CD4-positive, alpha-beta memory T cell (primary cell): ENCODE measurements at places on chromosomes 11 and 22. TPM values are rescaled to one million over a fixed set of nuclear protein-coding genes. Genes with fewer than 3 reads are reported as not detected.

The SPON1 gene
- total RNA-seq: 58.1 TPM

- DNase-seq: peak; percentile 48
Measured at GRCh38 chr11:65180877-65181568, 705 bp upstream of the CAPN1 start.

GRCh38 chr11:2088746-2089535 lies 50.2 kb downstream of the IGF2 start:
- no peak for DNase-seq

DNA sequence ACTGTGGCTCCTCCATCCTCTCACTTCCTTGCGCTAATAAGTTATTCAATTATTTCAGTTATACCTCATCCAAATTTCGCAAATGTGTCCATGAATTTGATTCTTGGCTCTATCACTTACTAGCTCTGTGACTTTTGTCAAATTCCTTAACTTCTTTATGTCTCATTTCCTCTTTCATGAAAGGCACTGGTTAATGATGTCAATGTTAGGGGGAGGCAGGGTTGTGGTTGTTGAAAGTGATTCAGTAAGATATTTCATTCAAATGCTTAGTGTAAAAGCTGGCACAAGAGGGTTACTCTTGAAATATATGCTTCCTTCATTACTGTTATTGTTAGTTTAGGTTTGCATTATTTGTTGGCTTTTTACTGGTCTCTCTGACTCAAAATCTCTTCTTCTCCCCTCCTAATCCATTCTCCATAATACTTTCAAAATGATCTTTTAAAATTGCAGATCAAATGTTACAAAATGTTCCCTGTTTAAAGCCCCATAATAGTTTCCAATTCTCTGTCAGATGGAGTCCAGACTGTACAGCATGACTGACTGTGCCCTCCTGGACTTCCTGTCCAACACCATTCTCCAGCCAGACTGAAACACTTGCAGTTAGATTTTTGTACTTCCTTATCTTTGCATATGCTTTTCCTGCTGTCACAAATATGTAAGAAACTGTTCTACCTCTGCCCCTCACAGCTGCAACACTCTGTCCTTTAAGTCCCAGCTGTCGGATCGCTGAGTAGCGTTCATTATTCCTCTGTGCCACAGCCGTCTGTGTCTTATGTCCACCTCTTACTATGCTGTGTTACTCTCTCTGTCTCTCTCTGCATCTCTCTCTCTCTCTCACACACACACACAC lies 510.6 kb upstream of the RAG2 start:
- DNase-seq: no peak

DNA sequence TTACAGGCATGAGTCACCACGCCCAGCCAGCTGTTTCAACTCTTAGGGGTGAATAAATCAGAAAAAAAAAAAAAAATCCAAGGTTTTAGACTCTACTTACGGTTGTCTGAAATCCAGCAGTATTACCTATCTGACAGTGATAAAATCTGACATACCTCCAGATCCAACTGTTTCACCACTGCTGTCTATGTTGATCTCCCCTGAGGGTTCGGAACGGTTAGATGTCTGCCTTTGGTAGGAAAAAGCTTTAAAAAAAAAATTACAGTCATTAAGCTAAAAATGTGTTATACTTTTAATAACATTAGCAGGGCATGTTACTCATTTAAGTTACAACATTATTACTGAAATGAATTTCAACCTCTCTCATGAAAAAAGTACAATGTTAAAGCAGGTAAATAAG lies 21.1 kb downstream of the NCAPD3 start:
- no peak for DNase-seq

DNA sequence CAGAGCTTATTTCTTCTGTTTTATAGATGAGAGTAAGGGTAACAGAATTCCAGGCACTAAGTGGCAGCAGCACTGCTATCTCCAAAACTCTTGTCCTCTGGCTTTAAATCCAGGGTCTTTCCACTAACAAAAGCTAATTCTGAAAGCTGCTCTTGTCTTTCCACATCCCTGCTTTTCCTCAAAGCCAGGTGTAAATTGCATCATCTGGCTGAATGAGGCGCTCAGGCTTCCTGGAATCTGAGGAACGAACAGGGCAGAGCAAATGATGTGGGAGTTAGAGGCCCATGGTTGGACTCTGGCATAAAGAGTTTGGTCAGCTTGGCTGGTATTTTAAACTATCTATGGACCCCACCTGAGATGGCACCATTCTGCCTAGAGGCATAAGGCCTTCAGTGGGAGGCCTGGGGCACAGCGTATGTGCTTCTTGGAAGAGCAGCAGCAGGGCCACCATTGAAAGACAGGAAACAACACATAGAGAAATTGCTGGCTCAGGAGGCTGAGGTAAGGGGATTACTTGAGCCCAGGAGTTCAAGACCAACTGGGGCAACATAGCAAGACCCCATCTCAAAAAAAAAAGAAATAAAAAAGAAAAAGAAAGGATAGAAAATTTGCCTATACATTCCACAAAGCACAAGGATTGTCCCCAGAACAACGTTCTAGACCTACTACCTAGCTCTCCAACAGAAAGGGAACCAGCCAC lies 1.9 kb downstream of the KCNJ5 start:
- no peak for DNase-seq

The PDGFB gene
- total RNA-seq: 16.9 TPM

The SCN2B gene
- not detected for total RNA-seq

DNA sequence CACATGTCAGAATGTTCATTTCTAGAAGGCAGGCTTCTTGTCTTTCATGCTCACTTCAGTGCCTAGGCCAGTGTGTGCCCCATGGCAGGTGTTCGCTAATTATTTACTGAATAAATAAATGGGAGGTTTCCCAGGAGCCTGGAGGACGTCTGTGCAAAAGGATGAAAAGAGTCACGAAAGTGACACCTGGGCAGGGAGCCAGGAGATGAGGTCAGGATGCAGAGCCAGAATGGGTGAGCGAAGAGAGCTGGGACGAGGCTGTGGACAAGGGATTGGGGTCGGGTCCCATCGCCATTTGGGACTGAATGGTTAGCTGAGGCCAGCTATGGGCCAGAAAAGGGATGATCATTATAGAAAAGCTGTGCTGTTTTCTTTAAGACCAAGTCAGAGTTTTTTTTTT lies 560.4 kb downstream of the TBC1D22A start:
- no peak for DNase-seq

DNA sequence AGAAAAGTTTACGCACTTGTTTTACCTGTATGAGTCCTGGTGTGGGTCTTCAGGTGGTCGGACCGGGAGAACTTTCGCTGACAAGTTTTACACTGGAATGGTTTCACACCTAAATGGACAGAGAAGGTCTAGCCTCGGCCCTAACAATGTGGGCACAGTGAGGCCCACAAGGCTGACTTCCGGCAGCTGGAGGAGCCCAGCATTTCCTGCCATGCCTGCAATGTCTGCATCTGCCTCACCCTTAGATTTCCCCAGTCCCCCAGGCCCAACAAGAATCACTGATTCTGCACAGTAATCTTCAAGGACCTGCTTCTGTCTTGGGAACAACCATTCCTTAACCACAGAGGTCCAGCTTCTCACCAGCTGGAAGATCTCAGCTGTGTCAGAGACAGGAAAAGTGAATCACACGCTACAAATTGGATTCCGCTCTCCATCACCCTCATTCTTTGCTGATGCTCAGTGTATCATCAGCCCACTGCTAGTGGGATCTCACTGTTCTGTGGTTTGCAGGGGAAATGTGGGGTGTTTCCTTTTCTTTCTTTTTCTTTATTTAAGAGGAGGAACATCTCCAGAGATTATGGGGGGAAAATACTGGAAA lies 43.3 kb downstream of the WT1 start:
- no peak for DNase-seq

- DNase-seq: no peak
Measured at GRCh38 chr11:125005491-125005890, 51.5 kb downstream of the CCDC15 start.

The CASP1 gene
- total RNA-seq: 74.8 TPM

The VPREB1 gene
- not detected for total RNA-seq

The VWA5A gene
- 7.2 TPM for total RNA-seq

DNA sequence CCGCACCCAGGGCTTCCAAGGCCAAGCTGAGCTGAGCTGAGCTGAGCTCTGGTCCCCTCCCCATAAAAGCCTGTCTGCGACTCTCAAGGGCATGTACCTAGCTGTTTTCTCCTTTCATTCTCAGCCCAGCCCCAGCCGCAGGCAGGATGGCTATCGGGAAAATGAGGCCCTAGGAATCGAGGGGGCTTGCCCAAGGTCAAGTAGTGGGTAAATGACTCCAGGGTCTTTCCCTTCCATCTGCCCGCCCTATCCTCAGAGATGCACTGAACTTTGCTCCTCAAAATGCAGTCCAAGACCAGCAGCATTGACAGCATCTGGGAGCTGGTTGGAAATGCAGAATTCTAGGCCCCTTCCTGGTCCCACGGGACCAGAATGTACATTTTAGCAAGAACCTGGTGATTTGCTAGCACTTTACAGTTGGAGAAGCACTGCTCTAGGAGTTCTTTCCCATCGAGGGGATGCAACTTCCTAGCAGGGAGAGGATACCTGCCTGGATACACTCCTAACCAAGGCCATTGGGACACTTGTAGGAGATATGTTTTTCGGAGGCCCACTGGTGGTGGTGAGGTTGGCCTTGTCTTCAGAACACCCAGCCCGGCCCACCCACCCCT lies 43.2 kb upstream of the ACCSL start:
- no peak for DNase-seq

The DEUP1 gene
- total RNA-seq: not detected

GRCh38 chr11:117770061-117770460 lies 27.0 kb downstream of the DSCAML1 start:
- no peak for DNase-seq

GRCh38 chr11:64152841-64153691 lies 12.8 kb downstream of the MACROD1 start:
- peak; percentile 64 for DNase-seq

DNA sequence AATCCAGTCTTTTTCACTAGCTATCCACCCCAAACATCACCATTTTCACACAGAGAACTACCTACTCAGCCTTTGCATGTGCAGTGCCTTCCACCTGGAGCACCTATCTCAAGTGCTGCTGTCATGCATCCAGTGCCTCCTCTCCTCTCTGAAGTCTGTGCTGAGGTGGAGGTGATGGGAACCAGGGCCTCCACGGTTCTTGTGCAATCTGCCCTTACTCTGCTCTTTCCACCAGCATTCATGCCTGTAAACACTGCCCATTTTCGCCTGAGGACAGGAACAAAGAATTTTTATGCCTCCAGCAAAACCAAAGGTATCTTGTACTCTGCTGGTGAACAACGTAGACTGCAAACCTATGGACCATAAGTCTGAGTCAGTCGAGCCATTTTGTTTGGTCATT lies 27.0 kb downstream of the PITPNB start:
- DNase-seq: no peak

- no peak for DNase-seq
Measured at GRCh38 chr11:115623021-115623451, 118.8 kb upstream of the CADM1 start.
